HT1080 (cell line): ENCODE measurements at places on chromosomes 6 and 20.

GRCh38 chr6:15915508-15916178 is 213.2 kb upstream of the MYLIP start:
- no peak for DNase-seq

- peak; percentile 24 for DNase-seq
Observed at GRCh38 chr20:33465481-33466302, 22.1 kb upstream of the SNTA1 start.

DNA sequence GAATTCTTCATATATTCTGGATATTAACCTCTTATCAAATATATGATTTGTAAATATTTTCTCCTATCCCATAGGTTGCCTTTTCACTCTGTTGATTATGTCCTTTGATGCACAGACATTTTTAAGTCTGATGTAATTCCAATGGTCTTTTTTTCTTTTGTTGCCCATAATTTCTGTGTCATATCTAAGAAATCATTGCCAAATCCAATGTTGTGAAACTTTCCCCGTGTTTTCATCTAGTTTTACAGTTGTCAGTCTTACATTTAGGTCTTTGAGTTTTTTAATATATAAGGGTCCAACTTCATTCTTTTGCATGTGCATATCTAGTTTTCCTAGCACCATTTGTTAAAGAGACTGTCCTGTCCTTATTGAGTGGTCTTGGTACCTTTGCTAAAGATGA is 111.5 kb downstream of the SESN1 start:
- DNase-seq = no peak

GRCh38 chr20:46627234-46627633 is 24.0 kb downstream of the SLC13A3 start:
- no peak for DNase-seq

DNA sequence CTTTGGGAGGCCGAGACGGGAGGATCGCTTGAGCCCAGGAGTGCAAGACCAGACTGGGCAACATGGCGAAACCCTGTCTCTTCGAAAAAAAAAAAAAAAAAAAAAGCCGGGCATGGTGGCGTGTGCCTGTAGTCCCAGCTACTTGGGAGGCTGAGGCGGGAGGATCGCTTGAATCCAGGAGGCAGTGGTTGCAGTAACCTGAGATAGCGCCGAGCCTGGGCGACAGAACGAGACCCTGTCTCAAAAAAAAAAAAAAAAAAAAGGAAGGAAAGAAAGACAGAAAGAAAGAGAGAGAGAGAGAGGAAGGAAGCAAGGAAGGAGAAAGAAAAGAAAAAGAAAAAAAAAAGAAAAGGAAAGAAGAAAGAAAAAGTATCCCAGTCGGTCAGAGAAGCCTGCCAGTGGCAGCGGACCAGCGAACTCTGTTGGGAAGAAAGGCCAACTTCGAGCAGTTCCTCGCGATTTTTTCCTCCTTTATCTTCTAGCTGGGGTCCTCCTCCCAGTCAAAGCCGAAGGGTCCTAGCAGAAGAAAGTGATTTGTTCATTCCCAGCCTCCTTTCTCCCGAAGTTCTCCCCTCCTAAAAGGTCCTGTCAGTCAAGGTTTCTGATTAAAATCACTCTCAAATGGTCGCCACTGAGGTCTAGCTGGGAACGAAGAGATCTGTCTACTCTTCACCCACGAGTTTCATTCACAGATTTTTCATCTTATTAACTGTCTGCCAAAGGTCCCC is 2.4 kb upstream of the SYCP2L start:
- DNase-seq = no peak

DNA sequence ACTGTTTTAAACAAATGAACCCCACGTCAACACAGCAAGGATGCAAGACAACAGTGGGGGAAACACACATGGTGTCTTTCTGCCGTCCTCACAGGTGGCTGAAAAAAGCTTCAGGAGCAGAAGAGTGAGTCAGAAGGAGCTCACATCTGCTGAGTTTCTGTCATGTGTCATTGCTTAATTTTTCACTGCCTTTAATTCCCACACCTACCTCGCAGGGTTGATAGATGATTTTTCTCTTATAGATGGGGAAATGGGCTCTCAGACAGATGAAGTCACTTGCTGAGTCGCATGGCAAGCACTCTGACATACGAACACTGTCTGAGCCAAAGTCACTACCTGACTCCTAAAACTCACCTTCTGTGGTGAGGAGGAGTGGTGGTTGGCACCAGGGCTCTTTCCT is 28.3 kb upstream of the CARMIL1 start:
- peak; percentile 68 for DNase-seq

DNA sequence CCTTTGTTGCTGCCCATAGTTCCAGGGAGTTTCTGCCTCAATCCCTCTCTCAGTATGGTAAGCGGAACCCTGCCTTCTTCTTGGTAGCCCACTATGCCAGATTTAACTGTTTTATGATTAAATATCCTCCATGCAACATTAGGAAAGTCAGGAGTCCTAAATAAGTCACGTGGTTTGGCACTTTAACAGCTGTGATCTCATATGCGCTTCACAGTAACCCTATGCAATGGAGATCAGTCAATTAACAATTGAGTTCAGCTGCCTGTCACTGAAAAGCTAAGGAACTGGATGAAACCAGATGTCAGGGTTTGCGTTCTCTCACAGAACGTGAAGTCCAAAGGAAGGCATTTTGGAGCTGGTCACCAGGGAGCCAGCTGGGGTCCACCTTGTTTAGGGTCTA is 81.6 kb downstream of the PSMB1 start:
- DNase-seq = no peak

DNA sequence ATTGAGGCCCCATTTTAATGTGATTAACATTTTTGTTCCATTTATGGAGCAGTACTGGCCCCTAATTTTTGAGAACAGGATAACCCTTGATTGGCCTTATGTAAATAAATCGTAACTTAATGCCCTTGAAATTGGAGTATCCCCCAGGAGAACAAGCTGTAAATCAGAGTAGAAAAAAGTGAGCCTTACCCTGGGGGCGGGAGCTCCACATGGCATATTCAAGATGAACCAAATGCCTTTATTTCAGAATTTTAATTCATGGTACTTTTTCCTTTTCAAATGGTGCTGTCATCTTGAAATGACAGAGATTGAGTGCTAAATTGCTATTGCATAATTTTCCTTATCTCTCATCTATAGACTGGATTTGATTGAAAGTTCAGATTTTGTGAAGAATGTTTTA is 809.5 kb upstream of the FLRT3 start:
- DNase-seq = no peak

DNA sequence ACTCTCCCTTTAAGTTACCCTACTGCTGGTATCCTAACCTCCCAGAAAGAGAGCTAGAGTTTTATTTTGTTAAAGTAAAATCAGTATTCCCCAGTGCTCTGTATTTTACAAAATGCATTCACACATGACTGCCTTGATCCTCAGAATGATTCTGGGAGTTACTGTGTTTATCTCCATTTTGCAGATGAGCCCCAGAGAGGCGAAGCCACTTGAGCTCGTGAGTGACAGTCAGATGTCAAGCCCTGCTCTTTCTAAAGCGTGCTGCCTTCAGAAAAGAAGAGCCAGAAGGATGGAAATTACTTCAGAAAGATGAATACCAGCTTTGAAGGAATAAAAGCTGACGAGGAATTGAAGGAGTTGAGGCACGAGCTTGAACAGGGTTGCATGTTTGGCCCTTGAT is 14.1 kb upstream of the OSER1 start:
- no peak for DNase-seq

DNA sequence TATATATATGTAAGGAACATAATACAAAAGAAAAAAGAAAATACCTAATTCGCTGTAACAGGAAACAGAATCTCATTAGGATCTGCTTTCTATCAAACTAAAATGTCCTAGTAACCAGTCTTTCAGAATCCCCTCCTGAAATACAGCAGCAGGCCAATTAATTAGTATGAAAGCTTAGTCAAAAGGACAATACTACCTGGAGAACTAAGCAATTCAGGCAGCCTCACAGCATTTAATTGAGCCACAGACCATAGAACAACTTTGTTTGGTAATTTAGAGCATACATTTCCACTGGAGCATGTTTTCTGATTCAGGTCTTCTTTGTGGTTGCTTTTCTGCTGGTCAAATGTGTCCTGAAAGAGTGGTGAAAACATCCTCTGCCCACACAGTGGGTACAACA is 516.0 kb downstream of the LMBRD1 start:
- DNase-seq = no peak

DNA sequence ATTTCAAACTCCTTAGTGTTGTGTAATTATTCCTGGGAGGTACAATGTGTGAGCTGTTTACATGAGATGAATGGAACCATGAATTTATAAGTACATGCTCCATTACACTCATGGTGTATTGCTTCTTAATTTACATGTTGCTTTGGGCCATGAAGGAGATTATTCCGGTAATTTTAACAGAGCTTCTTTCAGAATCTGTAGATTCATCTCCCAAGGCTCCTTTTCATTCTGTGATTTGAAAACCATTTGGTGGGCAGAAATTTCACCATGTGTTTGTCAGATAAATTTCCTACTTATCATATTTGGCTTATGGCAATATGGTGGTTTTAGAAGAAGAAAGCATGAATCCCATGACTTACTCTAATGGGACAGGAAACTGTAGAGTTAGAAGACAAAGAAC is 421.6 kb upstream of the EYS start:
- no peak for DNase-seq

DNA sequence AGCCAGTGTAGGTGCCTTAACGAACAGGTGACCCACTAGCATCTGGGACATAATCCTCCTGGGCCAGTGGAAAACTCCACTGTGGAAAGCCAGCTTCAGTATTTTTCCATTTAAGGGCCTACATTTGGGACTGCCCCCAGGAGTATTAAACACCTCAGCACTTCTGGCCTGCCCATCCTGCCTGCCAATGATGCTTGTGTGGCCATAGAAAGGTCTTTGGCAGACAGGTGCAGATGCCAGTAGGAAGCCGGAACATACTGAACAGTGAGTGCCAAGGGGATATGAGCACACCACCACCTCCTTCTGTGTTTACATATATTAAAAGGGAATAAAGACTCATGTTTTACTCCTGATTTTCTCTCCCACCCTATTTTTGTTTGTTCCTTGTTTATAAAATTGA is 19.9 kb downstream of the MCM8 start:
- DNase-seq = no peak

DNA sequence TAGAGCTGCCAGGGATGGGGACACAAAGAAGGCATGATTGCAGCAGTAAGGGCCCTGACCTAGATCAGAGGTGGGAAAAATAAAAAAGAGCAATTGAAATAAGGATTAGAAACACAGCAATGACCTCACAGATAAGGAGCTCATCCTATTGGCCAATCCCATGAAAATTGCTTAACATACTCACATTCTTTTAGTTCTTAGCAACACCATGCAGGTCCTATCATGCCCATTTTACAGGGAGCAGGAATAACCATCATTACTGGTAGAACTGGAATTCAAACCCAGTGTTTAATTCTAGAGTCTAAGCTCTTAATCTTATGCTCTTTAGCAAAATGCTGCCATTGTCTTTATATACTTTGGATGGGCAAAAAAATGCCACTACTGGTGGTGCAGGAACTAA is 267.7 kb downstream of the RNF144B start:
- DNase-seq = no peak
